ENCODE measurements at places on chromosomes 6 and 20. TPM values are rescaled to one million over a fixed set of nuclear protein-coding genes. Genes with fewer than 3 reads are reported as not detected.

DDO gene
- 0.50 TPM for total RNA-seq

DLL1 gene
- total RNA-seq = 0.23 TPM

FYN gene
- 38.3 TPM for total RNA-seq

SOD2 gene
- total RNA-seq = 81.9 TPM

GRCh38 chr6:13349811-13350506 is 21.6 kb upstream of the TBC1D7 start:
- no peaks in the 10 kb centered on the region for H3K36me3 ChIP-seq
- DNase-seq = no peak

DNA sequence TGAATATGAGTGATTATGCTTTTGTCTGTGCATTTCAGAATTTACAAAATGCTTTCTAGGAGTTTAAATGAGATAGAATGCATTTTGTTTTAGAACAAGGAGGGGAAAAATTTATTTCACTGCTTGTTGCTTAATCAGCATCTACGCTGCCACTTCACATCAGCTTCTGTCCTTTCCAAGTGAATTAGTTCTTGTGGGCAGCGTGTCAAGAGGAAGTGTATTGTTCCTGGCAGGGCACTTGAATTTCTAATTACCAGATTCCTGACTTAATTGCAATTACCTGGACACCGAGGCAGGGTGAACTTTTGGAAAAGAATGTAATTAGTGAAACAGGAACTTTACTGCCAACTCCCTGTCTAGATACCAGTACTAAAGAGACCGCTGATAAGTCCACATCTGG is 263.5 kb downstream of the TMEM242 start:
- peaks cover 23% of the 10 kb centered on the region for H3K4me1 ChIP-seq
- H3K4me3 ChIP-seq = no peak overlapping the region
- peaks cover 7% of the 10 kb centered on the region for H3K36me3 ChIP-seq
- no peak overlapping the region for H3K27ac ChIP-seq

GRCh38 chr20:14288341-14289330 is 48.8 kb downstream of the FLRT3 start:
- H3K4me3 ChIP-seq = no peak overlapping the region
- DNase-seq = no peak
- no peaks in the 10 kb centered on the region for H3K36me3 ChIP-seq
- no peaks in the 10 kb centered on the region for H3K4me1 ChIP-seq
- H3K27ac ChIP-seq = no peak overlapping the region

GRCh38 chr6:141252828-141253608 is 879.7 kb upstream of the GJE1 start:
- H3K36me3 ChIP-seq = no peaks in the 10 kb centered on the region
- peak overlapping the region; percentile 72 for H3K27ac ChIP-seq

DNA sequence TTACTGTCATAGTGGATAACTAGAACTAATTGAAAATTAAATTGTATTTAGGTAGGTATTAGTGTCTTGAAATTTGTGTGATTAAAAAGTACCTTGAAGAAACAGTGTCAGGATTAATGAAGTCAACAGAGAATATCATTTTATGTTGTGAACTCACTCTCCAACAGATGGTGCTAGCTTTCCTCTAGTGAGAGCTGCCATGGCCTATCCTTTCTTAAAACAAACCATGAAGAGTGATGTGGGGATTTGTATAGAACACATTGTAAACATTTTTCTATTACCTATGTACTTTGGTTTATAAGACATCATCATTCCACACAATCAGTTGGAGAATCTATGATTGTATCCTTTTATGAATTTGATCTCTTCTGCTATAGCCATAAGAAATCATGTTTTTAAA is 4.8 kb upstream of the SRSF12 start:
- no peak overlapping the region for H3K4me3 ChIP-seq
- peaks cover 5% of the 10 kb centered on the region for H3K27me3 ChIP-seq
- no peak overlapping the region for H3K27ac ChIP-seq
- peak; percentile 28 for DNase-seq

- peak; percentile 25 for DNase-seq
- H3K4me1 ChIP-seq = peaks cover 17% of the 10 kb centered on the region
- H3K27me3 ChIP-seq = peaks cover 7% of the 10 kb centered on the region
- peak overlapping the region; percentile 61 for H3K27ac ChIP-seq
- no peaks in the 10 kb centered on the region for H3K36me3 ChIP-seq
These were observed 91.7 kb downstream of the GJA10 start for GRCh38 chr6:89985751-89986493.

GRCh38 chr6:80338201-80338836 is 231.8 kb downstream of the BCKDHB start:
- peaks cover 2% of the 10 kb centered on the region for H3K27me3 ChIP-seq
- H3K36me3 ChIP-seq = no peaks in the 10 kb centered on the region
- H3K27ac ChIP-seq = no peak overlapping the region
- peaks cover 51% of the 10 kb centered on the region for H3K4me1 ChIP-seq

Measured in HFFc6 (cell line).